ENCODE measurements at places on chromosomes 3 and 15.

DNA sequence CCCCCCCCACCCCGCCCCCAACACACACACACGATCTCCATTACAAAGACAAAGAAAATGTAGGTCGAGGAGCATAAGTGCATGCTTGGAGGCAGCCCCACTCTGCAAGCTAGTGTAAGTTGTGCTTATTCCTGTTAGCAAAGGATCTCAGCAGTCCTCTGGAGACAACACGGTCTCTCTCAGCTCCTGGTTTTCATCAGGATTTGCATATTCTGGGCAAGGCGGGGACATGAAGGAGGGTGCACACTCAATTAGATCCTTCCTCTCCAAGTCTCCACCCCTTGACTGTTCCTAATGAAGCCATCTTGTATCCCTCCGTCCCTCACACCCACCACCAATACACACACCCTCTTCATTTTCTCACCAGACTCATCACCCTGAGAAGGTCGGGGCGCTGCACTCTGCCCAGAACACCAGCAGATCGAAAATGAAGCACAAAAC lies 63.8 kb downstream of the MRPL46 start:
- no peak overlapping the region for H3K4me3 ChIP-seq
- no peaks in the 10 kb centered on the region for H3K36me3 ChIP-seq
- no peak for DNase-seq
- H3K27ac ChIP-seq, result no peak overlapping the region
- H3K27me3 ChIP-seq, result peaks cover 16% of the 10 kb centered on the region

DNA sequence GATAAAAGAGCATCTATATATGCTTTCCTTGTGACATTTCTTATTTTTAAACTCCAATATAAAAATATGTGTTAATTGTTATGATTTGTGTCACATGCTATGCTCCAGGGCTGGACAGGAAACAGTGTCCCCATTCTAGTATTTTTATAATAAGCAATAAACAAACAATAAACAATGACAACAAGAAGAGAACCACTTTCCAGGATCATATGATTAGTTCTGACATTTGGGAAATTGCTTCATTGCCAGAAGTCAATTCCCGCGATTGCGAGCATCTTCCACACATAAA lies 260.9 kb downstream of the FHIT start:
- no peaks in the 10 kb centered on the region for H3K4me1 ChIP-seq
- DNase-seq, result no peak
- no peak overlapping the region for H3K27ac ChIP-seq
- no peaks in the 10 kb centered on the region for H3K36me3 ChIP-seq
- no peak overlapping the region for H3K4me3 ChIP-seq

GRCh38 chr3:76570436-76571057 lies 469.4 kb upstream of the ROBO2 start:
- no peaks in the 10 kb centered on the region for H3K4me1 ChIP-seq
- peak; percentile 32 for DNase-seq
- H3K27me3 ChIP-seq, result no peaks in the 10 kb centered on the region
- H3K4me3 ChIP-seq, result no peak overlapping the region
- no peak overlapping the region for H3K27ac ChIP-seq

GRCh38 chr3:13839253-13839652 lies 40.6 kb downstream of the WNT7A start:
- H3K4me3 ChIP-seq, result no peak overlapping the region
- H3K27ac ChIP-seq, result no peak overlapping the region
- H3K4me1 ChIP-seq, result no peaks in the 10 kb centered on the region
- no peaks in the 10 kb centered on the region for H3K36me3 ChIP-seq

GRCh38 chr3:127288921-127289705 lies 1.3 kb upstream of the PRR20G start:
- no peak for DNase-seq
- H3K4me3 ChIP-seq, result no peak overlapping the region
- no peaks in the 10 kb centered on the region for H3K36me3 ChIP-seq

GRCh38 chr3:191301017-191301416 lies 28.2 kb upstream of the CCDC50 start:
- no peak overlapping the region for H3K27ac ChIP-seq
- DNase-seq, result no peak
- no peaks in the 10 kb centered on the region for H3K4me1 ChIP-seq
- H3K36me3 ChIP-seq, result no peaks in the 10 kb centered on the region

GRCh38 chr3:66383023-66383422 lies 117.8 kb downstream of the LRIG1 start:
- no peak overlapping the region for H3K4me3 ChIP-seq
- DNase-seq, result no peak
- H3K36me3 ChIP-seq, result peaks cover 73% of the 10 kb centered on the region
- peaks cover 13% of the 10 kb centered on the region for H3K4me1 ChIP-seq
- no peaks in the 10 kb centered on the region for H3K27me3 ChIP-seq
- H3K27ac ChIP-seq, result no peak overlapping the region

- peaks cover 27% of the 10 kb centered on the region for H3K4me1 ChIP-seq
- DNase-seq, result no peak
- no peaks in the 10 kb centered on the region for H3K27me3 ChIP-seq
- H3K36me3 ChIP-seq, result peaks cover 73% of the 10 kb centered on the region
Measured at GRCh38 chr15:74034206-74034755, 39.8 kb downstream of the PML start.

GRCh38 chr15:90143166-90143655 lies 40.9 kb upstream of the IDH2 start:
- H3K4me1 ChIP-seq, result peaks cover 14% of the 10 kb centered on the region
- H3K27me3 ChIP-seq, result no peaks in the 10 kb centered on the region
- H3K36me3 ChIP-seq, result no peaks in the 10 kb centered on the region
- H3K27ac ChIP-seq, result no peak overlapping the region

- peaks cover under 1% of the 10 kb centered on the region for H3K36me3 ChIP-seq
- H3K27me3 ChIP-seq, result no peaks in the 10 kb centered on the region
- no peak overlapping the region for H3K4me3 ChIP-seq
- DNase-seq, result no peak
- peak overlapping the region; percentile 11 for H3K27ac ChIP-seq
Measured at GRCh38 chr3:183275418-183275817, 22.4 kb downstream of the B3GNT5 start.

DNA sequence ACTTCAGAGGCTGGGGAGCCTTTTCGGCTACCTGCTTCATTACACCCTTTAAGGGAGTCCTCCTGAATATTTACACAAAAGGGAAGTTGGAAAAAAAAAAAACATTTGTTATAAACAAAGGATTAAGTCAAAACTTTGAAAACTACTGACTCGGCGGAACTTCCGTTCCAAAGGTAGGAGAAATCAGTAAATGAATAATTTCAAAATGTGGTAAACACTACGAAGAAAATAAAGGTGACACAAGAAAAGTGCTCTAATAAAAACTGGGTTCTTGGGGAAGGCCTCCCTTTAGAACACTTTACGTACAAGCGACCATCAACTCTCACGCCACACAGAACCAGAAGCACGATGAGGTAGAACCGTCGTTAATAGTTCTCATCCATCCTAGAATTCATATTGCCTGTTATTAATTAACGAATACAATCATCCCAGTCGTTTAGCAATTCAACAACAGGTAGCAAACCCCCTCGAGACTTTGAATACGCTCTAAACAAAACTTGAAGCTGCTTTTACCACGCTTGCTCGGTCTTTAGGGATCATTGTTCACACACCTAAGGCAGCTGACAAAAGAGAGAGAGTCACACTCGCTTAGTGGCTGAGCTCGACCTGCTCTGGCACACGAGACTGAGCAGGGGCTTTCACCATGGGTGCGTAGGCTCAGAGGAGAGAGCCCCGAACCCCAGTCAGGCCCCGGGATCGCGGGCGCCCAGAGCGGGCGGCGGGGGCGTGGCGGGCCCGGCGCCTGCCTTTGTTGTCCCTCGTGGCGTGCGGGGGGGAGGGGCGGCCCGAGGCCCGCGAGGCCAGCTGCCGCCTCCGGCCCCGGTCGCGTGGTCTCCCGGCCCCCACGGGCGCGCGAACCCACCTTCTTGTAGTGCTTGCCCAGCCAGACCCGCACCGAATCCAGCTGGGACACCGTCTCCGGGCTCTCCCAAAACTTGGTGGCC lies 680 bp downstream of the SMARCC1 start:
- no peaks in the 10 kb centered on the region for H3K36me3 ChIP-seq
- H3K4me3 ChIP-seq, result peak overlapping the region; percentile 89
- peak; percentile 64 for DNase-seq
- H3K4me1 ChIP-seq, result peaks cover 5% of the 10 kb centered on the region

All from mesenchymal stem cell (in vitro differentiated cells and primary cell).